ENCODE measurements at places on chromosomes 12 and 14.

- no peak for DNase-seq
These were observed 13.8 kb upstream of the POC1B start for GRCh38 chr12:89539426-89540223.

DNA sequence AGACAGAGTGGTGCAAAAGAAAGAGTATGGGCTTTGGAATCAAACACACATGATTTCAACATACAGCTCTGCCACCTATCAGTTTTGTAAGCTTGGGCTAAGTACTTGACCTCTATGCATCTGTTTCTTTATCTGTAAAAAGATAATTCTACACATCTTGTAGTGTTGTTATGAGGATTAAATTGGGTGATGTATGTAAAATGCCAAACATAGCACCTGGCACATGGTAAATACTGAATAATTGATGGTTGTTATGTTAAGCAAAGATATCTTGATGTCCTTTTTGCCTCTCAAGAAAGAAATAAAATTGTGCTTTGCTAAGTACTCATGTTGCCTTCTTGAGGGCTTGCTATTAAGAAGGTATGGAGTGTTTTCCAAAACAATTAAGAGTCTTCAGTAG lies 2.3 kb upstream of the CSRP2 start:
- no peak for DNase-seq

- DNase-seq, result no peak
These were observed 38.7 kb downstream of the GLT8D2 start for GRCh38 chr12:104011253-104011652.

GRCh38 chr12:42640391-42640790 lies 50.8 kb upstream of the PRICKLE1 start:
- DNase-seq, result no peak

- DNase-seq, result no peak
These were observed 23.8 kb upstream of the GPR132 start for GRCh38 chr14:105088812-105089745.

DNA sequence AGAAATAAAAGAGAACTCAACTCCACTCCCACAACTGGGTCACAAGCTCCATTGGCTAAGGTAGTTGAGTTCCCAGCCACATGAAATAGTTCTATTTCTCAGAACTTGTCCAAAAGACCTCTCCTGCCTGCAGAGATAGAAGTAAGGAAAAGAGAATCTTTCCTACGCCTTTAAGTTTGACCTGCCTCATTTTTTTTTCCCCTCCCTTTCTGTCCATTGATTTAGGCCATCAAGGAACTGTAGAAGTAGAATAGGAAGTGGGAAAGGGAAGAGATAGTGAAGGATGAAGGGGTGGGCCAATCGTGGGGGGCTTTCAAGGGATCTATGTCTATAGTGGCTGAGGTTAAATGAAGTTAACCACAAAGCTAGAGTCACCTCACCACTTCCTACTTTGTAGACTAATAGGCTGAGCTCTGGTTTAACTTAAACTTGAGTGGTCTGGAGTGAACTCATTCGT lies 13.9 kb upstream of the NUDT4 start:
- no peak for DNase-seq

DNA sequence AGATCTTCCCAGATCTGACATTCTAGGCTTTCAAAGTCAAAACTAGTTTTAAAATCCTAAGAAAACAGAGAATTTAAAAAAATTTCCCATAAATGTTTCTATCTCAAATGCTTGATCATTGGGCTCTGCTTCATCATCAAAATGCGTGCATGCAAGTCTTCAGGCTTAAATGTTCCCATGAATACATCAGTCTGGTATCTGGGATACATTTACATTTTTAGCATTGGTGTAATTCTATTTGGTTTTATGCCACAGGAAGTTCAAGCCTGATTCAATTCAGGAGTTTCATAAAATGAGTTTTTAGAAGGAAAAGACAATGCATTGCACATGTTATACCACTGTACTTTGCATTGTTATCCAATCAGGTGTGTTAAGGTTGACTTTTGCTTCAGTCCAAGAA lies 336.4 kb downstream of the PCNX1 start:
- DNase-seq, result no peak

All from CD4-positive, alpha-beta T cell treated with Interleukin-17A for 4 hours (primary cell).